ENCODE measurements at places on chromosomes 6 and 20. TPM values are rescaled to one million over a fixed set of nuclear protein-coding genes. Genes with fewer than 3 reads are reported as not detected.

MAS1 gene
- 0.58 TPM for total RNA-seq

TTLL9 gene
- total RNA-seq: under 0.01 TPM

OXT gene
- total RNA-seq: not detected

NPEPL1 gene
- total RNA-seq: 21.2 TPM

SEL1L2 gene
- 3.8 TPM for total RNA-seq

IP6K3 gene
- 6.1 TPM for total RNA-seq

GRCh38 chr6:92577077-92577719, 842.2 kb downstream of the EPHA7 start:
- H3K36me3 ChIP-seq: no peaks in the 10 kb centered on the region
- no peaks in the 10 kb centered on the region for H3K4me1 ChIP-seq
- no peaks in the 10 kb centered on the region for H3K27me3 ChIP-seq
- DNase-seq: no peak

GRCh38 chr20:49283176-49283702, 5.4 kb upstream of the ZNFX1 start:
- H3K4me3 ChIP-seq: no peak overlapping the region
- H3K27me3 ChIP-seq: no peaks in the 10 kb centered on the region
- H3K36me3 ChIP-seq: no peaks in the 10 kb centered on the region
- no peaks in the 10 kb centered on the region for H3K4me1 ChIP-seq
- DNase-seq: no peak

DNA sequence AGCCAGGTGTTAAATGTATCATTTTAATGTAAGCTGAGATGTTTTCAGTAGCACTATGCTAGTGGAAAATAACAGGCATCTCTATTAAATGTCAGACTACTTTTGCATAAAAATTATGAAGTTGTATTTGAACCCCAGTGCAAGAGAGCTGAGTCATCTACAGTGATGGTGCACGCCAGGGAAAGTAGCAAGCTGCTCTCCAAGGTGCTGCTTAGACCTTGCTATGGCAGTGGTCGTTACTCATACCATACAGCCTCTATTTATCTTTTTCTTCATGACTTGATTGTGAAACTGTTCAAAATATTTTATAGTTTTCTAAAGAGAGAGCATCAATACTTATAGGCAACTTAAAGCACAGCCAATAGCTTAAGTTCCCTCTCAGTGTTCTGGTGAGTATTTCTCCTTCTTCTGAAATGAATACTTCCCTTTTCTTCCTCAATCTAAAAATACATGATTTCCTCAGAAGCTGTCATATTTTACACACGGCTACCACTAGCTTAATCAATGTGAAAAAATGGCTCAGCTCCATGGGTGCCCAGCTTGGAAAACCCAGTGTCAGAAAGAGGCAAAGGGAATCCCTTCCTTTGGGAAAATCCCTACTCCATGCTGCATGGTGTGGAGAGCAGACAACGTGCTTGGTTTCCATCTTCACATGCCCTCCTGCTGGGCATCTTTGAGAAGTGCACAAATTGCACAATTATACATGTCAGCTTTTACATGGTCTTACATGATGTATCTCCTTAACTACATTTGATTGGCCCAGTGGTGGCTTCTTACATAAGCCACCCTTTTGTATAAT, 105.6 kb downstream of the ELOVL4 start:
- no peak overlapping the region for H3K4me3 ChIP-seq
- H3K27me3 ChIP-seq: no peaks in the 10 kb centered on the region
- no peaks in the 10 kb centered on the region for H3K4me1 ChIP-seq
- H3K27ac ChIP-seq: no peak overlapping the region
- H3K36me3 ChIP-seq: no peaks in the 10 kb centered on the region

DNA sequence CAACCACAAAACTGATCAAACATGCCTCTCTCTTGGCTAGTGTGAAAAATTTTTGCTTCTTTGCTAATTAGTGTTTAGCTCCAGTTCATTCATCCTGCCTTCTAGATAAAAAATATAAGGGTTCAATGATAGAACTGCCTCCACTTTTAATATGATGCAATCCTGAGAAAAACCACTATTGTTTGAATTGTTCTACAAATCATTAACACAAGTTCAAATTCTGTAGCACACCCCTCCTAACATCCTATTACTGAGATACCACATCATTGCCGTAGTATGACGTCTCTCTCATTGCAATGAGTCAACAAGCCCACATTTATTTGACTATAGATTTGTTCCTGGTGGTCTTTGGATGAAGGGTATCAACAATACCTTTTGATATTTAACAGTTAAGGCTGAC, 365.8 kb upstream of the OPRM1 start:
- DNase-seq: no peak
- H3K4me1 ChIP-seq: no peaks in the 10 kb centered on the region
- H3K4me3 ChIP-seq: no peak overlapping the region
- no peaks in the 10 kb centered on the region for H3K27me3 ChIP-seq
- no peaks in the 10 kb centered on the region for H3K36me3 ChIP-seq

- no peaks in the 10 kb centered on the region for H3K36me3 ChIP-seq
- no peak overlapping the region for H3K27ac ChIP-seq
- no peaks in the 10 kb centered on the region for H3K4me1 ChIP-seq
- no peaks in the 10 kb centered on the region for H3K27me3 ChIP-seq
Measured at GRCh38 chr6:79170431-79170830, 64.1 kb downstream of the HMGN3 start.

GRCh38 chr6:14313248-14313647, 195.7 kb downstream of the CD83 start:
- DNase-seq: no peak
- H3K27ac ChIP-seq: no peak overlapping the region
- no peaks in the 10 kb centered on the region for H3K27me3 ChIP-seq
- no peak overlapping the region for H3K4me3 ChIP-seq
- no peaks in the 10 kb centered on the region for H3K4me1 ChIP-seq

DNA sequence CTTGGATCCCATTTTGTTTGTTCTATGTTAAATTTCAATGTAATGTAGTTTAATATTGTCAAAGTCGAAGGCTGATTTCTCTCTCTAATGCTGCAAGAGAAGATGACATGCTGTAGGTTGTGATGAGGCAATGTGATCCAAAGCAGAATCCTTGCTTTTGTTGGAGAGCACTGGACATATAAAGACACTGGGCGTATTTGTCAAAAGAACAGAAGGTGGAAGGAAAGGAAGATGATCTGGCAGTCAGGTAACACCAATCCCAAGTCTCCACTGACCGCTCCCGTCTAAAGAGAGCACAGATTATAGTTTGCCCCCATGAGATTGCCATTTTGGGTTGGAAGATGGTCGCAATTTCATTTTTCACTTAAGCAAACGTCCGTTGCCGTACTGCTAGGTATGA, 935 bp upstream of the RFX6 start:
- no peak for DNase-seq
- no peaks in the 10 kb centered on the region for H3K4me1 ChIP-seq
- H3K4me3 ChIP-seq: no peak overlapping the region
- H3K27me3 ChIP-seq: no peaks in the 10 kb centered on the region

- no peak overlapping the region for H3K4me3 ChIP-seq
- H3K27me3 ChIP-seq: no peaks in the 10 kb centered on the region
- no peaks in the 10 kb centered on the region for H3K4me1 ChIP-seq
- no peaks in the 10 kb centered on the region for H3K36me3 ChIP-seq
Measured at GRCh38 chr6:125169058-125169457, 15.5 kb downstream of the TPD52L1 start.
